ENCODE measurements at places on chromosomes 3 and 15.
A peak's percentile ranks its signal among the peaks of the same experiment; 100 is the strongest.

DNA sequence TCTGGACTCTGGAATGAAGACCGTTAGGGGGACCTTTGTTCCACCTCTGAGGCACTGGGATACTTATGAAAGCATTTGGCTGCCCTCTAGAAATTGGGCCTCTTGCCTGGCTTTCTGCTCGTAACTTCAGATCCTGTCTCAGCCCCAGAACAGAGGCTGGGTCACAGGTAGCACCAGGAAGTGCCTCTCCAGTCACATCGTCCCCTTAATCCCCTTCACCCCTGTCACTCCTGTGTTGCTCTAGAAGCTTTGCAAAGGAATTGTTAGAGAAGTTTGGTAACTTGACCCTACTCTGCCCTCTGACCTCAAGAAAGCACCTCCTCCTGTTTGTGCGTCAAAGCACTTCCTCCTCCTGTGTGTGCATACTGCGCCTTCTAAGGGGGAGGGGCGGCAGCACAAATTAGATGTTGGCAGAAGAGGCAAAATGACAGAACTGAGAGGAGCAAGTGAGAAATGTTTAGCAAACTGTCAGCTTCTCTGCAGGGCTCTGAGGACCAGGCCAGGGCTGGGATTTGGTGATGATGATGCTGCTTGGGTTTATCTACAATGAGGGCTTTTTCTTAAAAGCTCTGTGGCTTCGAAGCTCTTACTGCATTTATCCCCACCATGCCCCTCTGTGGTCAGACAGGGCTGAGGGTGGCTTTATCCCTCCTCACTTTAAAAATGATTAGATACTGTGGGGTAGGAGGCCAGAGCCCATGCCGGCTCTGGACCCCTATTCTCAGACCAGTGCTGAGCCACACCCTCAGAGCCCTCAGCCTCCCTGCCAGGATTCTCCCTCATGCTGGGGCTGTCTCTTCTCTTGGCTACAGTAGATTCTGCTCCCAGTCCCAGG is 76.2 kb downstream of the LARS2 start:
- DNase-seq, result no peak

DNA sequence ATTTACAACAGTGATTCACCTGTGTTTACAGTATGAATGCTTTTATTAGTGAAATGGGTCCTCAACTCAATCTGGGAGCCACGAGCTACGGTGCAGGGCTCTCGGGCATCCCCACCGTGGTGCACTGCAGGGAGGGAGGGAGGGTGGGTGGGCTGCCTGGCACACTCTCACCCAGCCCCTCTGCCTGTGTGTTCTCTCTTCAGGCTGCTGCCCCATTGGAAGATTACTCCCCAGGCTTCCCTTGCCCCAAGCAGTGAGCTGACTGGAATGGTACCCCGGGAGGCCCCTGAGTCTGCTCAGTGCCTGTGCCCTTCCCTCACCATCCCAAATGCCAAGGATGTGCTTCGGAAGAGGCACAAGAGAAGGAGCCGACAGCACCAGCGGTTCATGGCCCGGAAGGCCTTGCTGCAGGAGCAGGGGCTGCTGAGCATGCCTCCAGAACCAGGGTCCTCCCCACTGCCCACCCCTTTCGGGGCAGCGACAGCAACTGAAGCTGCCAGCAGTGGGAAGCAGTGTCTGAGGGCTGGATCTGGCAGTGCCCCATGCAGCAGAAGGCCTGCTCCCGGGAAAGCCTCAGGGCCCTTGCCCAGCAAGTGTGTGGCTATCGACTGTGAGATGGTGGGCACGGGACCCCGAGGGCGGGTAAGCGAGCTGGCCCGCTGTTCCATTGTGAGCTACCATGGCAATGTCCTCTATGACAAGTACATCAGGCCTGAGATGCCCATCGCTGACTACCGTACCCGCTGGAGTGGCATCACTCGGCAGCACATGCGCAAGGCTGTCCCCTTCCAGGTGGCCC is 5.0 kb downstream of the AEN start:
- no peak for DNase-seq

DNA sequence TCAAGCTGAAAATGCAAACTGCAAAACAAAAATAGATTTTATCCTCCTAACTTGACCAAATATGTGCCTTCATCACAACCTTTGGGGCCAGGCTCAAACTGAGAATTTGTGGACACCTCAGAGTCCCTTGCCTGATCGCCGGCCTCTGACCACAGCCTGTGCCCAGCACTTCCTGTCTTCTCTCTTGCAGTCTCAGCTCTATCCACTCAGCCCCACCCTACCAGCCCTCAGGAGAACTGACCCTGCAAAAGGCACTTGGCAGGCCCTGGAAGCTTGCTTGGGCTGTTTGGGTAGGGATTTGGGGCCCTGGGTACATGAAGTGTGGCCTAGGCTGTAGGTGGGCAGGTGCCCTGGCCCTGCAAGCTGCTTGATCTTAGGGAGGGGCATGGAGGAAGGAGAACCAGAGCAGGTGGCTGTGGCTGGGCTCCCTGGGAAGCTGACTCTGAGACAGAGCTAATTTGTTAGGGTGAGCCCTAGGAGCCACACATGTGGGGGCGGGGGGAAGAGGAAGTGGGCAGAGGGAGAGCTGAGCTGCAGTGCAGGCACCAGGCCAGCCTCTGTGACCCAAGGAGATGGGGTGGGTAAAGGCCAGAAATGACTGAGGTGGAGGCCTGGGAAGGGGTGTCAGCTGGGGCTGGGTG is 8.6 kb downstream of the CLEC3B start:
- peak; percentile 43 for DNase-seq

GRCh38 chr3:121739902-121740301 is 9.6 kb downstream of the GOLGB1 start:
- DNase-seq, result no peak

DNA sequence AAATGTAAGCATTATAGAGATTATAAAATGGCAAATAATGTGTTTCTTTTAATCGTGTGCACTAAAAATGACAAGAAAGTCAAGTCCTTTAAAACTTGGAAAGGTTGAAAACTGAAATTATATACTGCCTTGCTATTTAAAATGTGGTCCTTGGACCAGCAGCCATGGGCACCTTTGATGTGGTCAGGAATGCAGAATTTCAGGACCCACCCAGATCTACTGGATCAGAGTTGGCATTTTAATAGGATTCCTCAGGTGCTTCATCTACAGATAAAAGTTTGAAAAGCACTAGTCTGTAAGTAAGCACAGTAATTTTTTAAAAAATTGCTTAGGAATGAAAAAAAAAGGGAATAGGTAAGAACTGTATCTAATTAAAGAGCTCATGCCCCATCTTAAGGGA is 55.8 kb downstream of the ADAMTS9 start:
- peak; percentile 77 for DNase-seq

DNA sequence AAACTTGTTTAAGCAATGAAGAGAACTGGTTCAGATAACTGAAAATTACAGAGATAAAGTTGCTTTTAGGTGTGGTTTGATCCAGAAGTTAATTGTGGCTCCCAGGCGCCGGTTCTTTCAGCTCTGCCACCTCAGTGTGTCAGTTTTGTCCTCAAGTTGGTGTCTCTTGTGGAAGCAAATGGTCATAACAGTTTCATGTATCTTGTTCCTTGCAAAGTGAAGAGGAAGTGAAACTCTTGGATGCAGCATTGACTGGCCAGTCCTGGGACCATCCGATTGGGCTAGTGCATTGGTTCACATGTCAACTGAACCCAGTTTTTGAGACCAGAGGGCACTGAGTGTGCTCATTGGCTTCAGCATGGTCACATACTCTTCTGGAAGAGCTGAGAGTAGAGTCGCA is 181.4 kb upstream of the GRM7 start:
- no peak for DNase-seq

DNA sequence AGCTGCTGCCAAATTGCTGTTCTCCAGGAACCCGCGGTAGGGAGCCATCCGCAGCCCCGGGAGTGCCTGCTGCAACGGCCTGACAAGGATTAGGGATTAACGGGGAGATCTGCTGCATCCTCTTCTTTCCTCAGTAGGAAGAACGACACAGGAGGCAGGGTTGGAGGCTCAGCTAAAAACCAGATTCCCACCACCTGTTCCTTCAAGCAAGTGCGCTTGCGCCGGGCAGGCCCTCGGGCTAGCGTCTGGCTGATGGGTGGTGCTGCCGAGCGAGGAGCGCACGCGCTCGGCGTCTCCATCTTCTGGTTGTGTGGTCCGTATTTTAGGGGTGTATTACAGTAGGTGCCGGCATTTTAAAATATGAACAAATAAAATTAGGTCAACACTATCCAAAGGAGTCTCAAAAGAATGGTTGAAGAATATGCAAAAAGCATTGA is 25.4 kb upstream of the SLC25A26 start:
- peak; percentile 5 for DNase-seq

DNA sequence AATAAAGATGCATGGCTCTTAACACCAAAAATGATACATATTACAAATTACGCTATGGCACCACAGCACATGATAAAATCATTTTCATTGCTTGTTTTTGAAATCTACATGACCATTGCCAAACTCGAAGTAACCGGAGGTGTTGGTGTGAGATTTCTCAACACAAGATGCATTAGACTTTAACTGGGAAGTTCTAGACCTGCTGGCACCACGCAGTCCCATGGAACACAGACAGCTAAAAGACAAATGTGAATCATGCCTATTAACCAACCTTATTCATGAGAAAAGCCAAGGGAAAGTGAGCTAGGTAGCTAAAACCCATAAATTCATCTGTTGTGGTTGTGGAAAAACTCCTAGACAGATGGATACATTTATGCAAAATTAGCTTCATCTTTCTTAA is 595.4 kb downstream of the FOXP1 start:
- no peak for DNase-seq

- DNase-seq, result no peak
Observed at GRCh38 chr3:97970156-97970555, 2.1 kb downstream of the RIOX2 start.

GRCh38 chr3:136135039-136135802 is 60.9 kb downstream of the MSL2 start:
- DNase-seq, result no peak
